ENCODE measurements at places on chromosomes 13 and 19.
A peak's percentile ranks its signal among the peaks of the same experiment; 100 is the strongest.

DNA sequence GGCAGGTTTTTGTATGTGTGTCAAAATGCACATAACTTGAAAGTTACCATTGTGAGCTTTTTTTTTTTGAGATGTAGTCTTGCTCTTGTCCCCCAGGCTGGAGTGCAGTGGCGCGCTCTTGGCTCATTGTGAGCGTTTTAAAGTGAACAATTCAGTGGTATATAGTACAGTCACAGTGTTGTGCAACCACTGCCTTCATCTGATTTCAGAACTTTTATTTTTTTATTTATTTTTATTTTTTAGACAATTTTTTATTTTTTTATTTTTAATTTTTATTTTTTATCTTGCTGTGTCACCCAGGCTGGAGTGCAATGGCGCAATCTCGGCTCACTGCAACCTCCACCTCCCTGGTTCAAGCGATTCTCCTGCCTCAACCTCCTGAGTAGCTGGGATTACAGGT, 15.0 kb downstream of the SLC25A42 start:
- no peak for DNase-seq

- no peak for DNase-seq
Measured at GRCh38 chr13:107251341-107251740, 683.4 kb upstream of the ARGLU1 start.

GRCh38 chr13:50955241-50955640, 45.6 kb downstream of the RNASEH2B start:
- no peak for DNase-seq

- DNase-seq = no peak
Measured at GRCh38 chr13:99370481-99371275, 63.5 kb upstream of the GPR183 start.

GRCh38 chr19:48364598-48365348, 606 bp downstream of the SYNGR4 start:
- no peak for DNase-seq

- DNase-seq = no peak
Measured at GRCh38 chr13:102055090-102055779, 346.6 kb downstream of the FGF14 start.

GRCh38 chr13:19601749-19602725, 31.4 kb upstream of the MPHOSPH8 start:
- DNase-seq = peak; percentile 65

DNA sequence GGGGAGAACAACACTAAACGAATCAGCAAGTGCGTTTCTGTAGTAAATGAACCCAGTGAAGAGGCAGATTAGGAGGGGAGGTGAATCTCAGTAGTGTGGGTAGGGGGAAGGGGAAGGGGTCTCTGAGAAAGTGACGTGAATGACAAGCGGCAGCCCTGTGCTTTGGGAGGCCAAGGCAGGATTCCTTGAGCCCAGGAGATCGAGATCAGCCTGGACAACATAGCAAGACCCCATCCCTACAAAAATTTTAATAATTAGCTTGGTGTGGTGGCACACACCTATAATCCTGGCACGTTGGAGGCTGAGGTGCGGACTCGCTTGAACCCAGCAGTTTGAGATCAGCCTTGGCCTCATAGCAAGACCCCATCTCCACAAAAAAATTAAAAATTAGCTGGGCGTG, 8.1 kb downstream of the PLK5 start:
- DNase-seq = no peak

DNA sequence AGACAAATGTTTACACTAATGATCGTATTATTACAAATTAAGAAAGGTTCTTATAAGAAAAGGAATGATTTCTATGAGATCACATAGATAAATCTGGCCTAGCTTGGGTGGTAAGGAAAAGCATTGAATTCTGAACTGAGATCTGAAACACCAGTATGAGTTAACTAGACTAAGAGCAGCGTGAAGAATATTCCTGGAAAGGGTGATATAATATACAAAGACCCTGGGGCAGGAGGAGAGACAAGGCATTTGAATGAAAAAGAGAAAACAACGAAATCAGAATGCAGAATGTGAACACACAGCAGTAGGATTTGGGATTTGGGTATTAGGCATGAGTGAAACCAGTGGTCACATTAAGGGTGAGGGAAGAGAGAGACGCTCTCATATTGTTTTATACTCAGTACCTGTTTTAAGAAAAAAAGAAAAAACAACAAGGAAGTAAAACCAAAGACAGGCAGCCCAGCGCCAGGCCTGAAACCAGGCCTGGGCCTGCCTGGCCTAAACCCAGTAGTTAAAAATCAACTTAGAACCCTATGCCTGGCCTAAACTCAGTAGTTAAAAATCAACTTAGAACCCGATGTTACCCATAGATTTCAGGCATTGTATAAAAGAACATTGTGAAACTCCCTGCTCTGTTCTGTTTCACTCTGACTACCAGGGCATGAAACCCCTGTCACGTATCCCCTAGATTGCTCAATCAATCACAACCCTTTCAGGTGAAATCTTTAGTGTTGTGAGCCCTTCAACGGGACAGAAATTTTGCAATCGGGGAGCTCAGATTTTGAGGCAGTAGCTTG, 287.1 kb downstream of the ITGBL1 start:
- no peak for DNase-seq

GRCh38 chr19:6126335-6126974, 9.0 kb upstream of the ACSBG2 start:
- DNase-seq = no peak

DNA sequence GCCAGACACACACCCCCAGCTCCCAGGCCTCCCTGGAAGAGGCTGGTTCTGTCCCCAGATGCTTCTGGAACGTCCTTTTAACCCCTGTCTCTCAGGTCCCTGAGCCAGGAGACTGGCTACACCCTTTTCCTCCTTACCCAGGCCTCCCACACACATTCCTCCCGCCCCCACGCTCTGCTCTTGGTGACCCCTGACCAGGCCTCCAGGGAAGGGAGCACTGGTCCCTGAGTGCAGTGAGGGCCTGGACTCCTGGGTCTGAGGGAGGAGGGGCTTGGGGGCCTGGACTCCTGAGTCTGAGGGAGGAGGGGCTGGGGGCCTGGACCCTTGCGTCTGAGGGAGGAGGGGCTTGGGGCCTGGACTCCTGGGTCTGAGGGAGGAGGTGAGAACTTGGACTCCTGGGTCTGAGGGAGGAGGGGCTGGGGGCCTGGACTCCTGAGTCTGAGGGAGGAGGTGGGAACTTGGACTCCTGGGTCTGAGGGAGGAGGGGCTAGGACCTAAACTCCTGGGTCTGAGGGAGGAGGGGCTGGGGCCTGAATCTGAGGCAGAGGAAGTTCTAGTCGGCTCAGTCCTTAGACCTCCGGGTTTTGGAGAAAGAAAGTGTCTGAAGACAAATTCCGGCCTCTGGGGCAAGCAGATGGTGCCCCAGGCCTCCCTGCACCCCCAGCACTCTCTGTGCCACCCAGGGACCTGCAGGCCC, 527 bp downstream of the KLK6 start:
- DNase-seq = no peak

- no peak for DNase-seq
Measured at GRCh38 chr19:35775046-35775297, 392 bp upstream of the ARHGAP33 start.

- DNase-seq = no peak
Measured at GRCh38 chr13:29359181-29359580, 236.3 kb downstream of the SLC7A1 start.

- DNase-seq = no peak
Measured at GRCh38 chr19:3753631-3754410, 7.7 kb downstream of the APBA3 start.

- no peak for DNase-seq
Measured at GRCh38 chr19:39054091-39054470, 21.7 kb upstream of the FBXO27 start.

DNA sequence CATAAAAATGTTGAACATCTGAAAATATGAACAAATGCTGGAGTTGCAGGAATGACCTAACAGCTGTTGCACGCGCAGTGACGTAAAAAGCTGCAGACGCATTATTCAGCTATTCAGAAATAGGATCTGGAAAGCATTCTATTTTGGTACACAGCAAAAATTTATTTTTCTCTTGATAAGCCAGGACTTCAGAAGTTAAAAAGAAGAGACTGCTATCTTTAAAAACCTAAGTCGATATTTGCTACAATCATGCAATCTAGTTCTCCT, 36.9 kb upstream of the STARD13 start:
- DNase-seq = no peak

GRCh38 chr13:68834375-68834774, 1273.3 kb upstream of the ATXN8OS start:
- no peak for DNase-seq

DNA sequence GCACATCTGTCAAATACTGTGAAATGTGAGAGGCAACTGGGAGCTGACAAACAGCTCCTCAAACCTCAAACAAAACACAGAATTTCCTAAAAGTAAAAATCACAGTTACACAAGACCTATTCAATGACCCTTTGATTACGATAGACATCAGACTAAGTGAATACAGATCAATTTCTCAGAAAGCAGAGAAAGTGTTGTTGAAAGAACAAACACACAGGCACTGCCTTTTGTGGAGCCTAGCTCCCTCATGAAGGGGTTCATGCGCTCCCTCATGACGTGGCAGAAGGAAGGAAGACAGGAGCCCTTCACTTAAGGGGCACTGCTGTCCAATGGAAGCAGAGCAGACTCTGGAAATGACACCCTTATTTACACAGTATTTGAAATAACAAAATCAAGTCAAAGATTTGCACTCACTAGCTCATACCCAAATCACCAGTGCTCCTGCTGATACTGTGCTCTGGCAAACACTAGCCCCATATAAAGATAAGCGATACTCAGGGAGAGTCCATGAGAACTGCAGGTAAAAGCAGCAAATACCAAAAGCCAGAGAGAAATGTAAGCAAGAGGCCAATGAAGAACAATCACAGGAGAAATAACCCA, 144.9 kb downstream of the KLF12 start:
- DNase-seq = no peak

- peak; percentile 82 for DNase-seq
Measured at GRCh38 chr19:43446746-43447489, 18.5 kb downstream of the LYPD3 start.

GRCh38 chr13:26896986-26897668, 136.5 kb upstream of the GPR12 start:
- DNase-seq = no peak

DNA sequence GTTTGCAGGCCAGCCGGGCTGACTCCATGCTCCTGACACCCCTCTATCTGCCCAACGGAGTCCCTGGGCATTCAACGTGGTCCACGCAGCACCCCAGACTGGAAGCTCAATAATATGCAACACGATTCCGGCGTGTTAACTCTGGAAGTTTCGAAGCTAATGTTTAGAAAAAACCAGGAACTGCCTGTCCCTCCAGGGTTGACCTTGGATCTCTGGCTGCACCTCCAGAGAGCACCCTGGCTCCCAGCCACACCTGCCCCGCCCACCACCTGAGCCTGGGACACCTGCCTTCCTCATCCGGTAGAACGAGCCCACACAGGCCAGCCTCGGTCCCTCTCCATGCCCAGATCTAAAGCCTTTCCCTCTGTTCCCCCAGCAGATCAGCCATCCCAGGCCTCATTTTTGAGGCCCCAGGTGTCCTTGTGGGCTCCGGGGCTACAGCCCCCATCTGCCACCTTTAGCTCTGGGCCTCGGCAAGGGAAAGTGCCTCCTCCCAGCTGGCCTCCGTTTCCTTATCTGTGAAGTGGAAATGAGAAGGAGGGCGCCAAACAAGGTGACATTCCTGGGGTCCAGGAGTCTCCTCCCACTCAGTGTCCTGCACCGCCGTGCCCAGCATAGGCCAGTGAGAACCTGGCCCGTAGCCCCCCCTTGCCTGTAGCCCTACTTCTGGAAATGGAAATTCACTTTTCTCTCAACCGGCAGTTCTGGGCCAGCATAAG, 38.7 kb downstream of the KLF2 start:
- DNase-seq = no peak

DNA sequence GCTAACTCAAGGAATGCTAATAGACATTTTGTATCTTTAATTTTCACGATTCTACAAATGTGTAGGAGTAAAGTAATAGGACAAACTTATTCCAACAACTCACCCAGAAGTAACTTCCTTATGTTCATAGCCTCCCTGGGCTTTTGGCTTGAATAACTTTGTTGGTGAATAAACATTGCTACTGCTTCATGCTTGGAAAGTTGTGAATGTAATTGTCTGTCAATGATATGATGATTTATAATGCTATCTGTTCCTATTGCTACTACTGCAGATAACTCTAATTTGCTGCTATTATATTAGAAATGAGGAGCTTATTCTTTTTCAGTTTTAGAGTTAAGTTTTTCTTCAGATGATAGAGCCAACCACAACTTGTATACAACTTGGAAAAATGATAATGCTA, 307.7 kb downstream of the PCDH9 start:
- no peak for DNase-seq

DNA sequence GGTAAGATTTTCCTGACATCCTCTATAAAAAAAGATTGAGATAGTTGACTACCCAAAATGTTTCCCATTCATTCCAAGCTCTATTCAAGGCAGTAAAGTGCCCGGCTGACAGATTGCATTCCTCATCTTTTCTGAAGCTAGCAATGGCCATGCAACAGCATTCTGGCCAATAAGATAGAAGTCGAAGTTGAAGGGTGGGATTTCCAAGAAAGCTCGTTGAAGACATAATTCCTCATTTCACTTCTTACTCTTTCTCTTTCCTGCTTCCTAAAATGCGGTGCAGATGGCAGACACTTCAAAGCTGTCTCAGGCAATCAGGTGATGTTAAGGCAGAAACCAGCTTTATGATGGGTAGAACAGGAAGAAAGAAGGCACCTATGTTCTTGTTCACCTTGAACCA, 13.4 kb upstream of the ALOX5AP start:
- no peak for DNase-seq

GRCh38 chr19:14150770-14151661, 14.6 kb upstream of the ASF1B start:
- no peak for DNase-seq

DNA sequence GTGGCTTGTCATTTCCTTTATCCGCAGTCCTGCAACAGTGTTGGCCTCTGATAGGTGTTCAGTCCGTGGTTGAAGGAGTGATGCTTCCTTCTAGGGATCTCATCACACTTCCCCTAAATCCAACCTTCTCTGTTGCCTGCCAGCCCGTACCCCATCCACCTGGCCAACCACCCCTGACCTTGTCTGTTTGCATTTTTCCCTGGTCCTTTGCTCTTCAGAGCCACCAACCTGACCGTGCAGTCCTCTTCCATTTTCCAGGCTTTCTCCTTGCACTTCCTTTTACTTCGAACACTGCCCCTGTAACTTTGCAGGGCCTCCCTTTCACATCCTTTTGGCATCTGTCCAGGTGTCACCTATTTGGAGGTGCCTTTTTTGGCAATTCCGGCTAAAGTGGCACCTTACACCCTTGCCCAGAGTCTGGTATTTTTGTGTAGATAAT, 696 bp downstream of the ZNF460 start:
- no peak for DNase-seq

- DNase-seq = no peak
Measured at GRCh38 chr19:13022111-13022858, 27.0 kb downstream of the NFIX start.

DNA sequence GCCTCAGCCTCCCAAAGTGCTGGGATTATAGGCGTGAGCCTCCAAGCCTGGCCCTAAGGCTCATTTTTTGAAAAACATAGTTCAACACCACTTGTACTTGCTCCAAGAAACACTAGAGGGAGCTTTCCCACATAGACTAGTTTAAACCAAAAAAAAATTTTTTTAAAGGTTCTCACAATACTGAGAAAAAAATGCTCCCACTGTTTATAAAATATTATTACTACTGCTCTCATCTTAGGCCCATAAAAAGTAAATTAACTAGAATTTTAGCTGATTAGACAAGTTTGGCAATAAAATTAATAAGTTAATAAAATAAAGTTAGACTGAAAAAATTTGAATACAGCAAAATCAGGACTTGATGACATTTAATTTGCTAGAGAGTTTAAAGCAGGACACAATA, 109.5 kb downstream of the TBC1D4 start:
- no peak for DNase-seq

Measured in mesothelial cell of epicardium (in vitro differentiated cells).